ENCODE measurements at places on chromosomes 7 and 10.

DNA sequence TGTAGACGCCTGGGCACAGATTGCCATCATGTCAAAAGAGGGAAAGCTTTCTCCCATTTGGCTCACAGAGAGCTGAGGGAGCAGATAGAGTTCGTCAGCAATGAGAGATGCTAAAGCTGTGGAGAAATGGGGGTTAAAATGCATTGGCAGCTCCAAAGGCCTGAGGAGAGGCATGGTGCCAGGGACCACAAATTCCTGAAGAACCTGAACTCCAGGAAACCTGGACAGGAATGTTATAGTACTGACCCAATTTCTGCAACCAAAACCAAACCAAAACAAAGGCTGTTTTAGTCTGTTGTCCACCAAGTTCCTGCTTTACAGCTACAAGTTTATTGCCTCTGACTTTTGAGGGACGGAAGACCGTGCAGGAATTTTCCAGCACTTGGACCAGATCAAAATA, 575.7 kb downstream of the REEP3 start:
- no peak for DNase-seq

DNA sequence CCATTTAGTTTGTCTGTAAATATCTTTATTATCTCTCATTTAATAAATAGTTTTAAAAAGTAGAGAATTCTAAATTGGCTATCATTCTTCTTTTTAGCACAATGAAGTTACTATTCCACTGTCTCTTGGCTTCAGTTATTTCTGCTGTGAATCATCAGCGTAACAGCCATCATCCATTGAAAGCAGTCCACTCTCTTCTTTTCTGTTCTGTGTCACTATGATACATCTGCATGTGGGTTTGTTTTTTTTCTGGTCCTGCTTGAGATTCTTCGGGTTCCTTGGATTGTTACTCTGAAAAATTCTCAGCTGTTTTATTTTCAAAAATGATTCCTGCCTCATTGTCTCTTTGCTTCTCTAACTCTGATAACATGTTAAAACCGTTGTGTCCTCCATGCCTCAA, 52.5 kb downstream of the CSGALNACT2 start:
- no peak for DNase-seq

- no peak for DNase-seq
Observed at GRCh38 chr10:70962686-70963085, 74.3 kb upstream of the PCBD1 start.

GRCh38 chr7:48718731-48719378, 205.5 kb upstream of the CDC14C start:
- DNase-seq: no peak

Data from activated T-cell treated with anti-CD3 and anti-CD28 coated beads for 4 hours (primary cell).